ENCODE measurements at places on chromosomes 12 and 14.

- no peak for DNase-seq
Measured at GRCh38 chr12:75568393-75568792, 57.0 kb upstream of the KRR1 start.

GRCh38 chr12:113818283-113818682 is 147.8 kb downstream of the RBM19 start:
- no peak for DNase-seq

DNA sequence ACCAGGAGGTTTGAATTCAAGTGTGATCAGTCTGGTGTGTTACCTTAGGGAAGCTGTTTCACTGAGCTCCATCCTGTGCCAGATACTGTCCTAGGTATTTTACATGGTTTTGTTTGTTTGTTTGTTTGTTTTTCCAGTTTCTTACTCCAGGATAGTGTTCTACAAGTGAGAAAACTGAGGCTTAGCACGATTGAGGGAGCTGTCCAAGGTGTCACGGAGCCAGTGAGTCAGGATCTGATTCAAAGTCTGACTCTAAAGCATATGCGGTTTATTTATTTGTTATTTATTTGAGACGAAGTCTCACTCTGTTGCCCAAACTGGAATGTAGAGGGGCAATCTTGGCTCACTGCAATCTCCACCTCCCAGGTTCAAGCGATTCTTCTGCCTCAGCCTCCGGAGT is 79.7 kb upstream of the GNG2 start:
- no peak for DNase-seq

- no peak for DNase-seq
Measured at GRCh38 chr12:10291030-10291429, 16.6 kb upstream of the KLRD1 start.

GRCh38 chr12:54427106-54427505 is 8.0 kb upstream of the ITGA5 start:
- DNase-seq = no peak

DNA sequence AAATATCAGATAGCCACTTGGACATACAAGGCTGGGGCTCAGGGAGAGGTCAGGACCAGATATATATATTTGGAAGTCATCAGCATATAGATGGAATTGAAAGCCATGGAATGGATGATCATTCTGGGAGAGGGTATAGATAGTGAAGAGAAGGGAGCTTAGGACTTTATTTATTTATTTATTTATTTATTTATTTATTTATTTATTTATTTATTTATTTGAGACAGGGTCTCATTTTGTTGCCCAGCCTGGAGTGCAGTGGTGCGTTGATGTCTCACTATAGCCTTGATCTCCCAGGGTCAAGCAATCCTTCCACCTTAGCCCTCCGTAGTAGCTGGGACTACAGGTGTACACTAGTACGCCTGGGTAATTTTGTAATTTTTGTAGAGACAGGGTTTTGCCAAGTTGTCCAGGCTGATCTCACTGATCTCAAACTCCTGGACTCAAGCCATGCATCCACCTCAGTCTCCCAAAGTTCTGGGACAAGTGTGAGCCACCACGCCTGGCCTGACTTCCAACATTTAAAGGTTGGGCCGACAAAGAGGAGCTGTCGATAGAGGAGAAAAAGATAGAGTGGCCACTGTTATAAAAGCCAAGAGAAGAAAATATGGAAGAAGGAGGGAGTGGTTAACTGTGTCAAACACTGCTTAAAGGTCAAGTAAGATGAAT is 8.7 kb upstream of the INHBE start:
- no peak for DNase-seq

DNA sequence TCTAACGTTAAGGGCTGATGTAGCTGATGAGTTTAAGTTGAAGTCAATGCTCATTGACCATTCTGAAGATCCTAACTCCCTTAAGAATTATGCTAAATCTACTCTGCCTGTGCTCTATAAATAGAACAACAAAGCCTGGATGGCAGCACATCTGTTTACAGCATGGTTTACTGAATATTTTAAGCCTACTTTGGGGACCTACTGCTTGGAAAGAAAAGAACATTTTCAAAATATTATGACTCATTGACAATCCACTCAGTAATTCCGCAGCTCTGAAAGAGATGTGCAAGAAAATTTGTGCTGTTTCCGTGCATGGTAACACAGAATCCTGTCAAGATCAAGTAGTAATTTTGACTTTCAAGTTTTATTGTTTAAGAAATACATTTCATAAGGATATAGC is 35.0 kb upstream of the NAV3 start:
- DNase-seq = no peak

- DNase-seq = no peak
Measured at GRCh38 chr12:64825143-64826021, 935 bp downstream of the TBC1D30 start.

GRCh38 chr12:49888461-49889151 is 15.1 kb downstream of the FAIM2 start:
- no peak for DNase-seq

DNA sequence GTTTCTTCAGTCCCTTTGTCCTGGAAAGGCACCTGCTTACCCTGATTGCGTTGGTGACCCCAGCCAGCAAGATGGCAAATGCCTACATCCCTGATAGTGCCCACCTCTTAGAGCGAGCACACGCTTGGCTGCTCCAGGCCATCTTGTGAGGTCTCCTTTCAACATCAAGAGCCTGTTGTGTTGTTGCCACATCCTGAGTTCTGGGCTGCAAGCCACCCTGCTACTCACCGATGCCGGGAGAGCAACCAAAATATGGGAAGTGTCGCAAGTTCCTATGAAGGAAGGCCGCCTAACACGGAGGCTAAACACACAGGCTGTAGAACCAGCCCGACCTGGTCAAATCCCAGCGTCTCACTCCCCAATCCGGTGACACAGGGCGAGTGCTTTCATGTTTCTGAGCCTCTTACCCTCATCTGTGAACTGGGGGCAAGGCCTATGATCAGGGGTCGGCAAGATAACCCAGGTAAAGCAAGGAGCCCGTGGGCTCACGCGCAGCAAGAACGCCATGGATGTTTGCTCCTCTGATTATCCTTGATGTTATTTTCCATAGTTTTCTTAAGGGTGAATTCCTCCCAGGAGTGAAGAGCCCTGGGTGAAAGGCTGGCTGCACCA is 98.4 kb downstream of the LGMN start:
- no peak for DNase-seq

DNA sequence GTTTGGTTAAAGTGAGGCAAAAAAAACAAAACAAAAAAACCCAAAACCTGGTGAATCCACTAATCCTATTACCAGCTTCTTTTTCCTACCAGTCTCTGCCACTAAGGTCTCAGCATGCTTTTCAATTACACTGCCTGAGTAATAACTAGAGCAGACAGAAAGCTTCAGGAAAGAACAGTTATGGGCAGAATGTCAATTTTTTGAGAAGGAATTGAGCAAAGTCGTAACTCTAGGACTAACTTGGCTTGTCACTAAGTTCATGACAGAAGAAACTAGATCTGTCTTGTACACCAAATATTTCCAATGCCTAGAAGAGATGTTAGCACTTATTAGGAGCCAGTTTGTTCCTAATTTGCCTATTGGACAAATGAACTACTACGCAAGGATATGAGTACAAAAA is 148.8 kb upstream of the CNOT2 start:
- DNase-seq = no peak

GRCh38 chr12:25017336-25017735 is 68.4 kb upstream of the BCAT1 start:
- no peak for DNase-seq

- no peak for DNase-seq
Measured at GRCh38 chr12:100219328-100220109, 18.9 kb downstream of the ACTR6 start.

- DNase-seq = no peak
Measured at GRCh38 chr14:65959563-65960024, 526.6 kb upstream of the CCDC196 start.

- DNase-seq = no peak
Measured at GRCh38 chr12:56141946-56142784, 10.2 kb upstream of the MYL6B start.

DNA sequence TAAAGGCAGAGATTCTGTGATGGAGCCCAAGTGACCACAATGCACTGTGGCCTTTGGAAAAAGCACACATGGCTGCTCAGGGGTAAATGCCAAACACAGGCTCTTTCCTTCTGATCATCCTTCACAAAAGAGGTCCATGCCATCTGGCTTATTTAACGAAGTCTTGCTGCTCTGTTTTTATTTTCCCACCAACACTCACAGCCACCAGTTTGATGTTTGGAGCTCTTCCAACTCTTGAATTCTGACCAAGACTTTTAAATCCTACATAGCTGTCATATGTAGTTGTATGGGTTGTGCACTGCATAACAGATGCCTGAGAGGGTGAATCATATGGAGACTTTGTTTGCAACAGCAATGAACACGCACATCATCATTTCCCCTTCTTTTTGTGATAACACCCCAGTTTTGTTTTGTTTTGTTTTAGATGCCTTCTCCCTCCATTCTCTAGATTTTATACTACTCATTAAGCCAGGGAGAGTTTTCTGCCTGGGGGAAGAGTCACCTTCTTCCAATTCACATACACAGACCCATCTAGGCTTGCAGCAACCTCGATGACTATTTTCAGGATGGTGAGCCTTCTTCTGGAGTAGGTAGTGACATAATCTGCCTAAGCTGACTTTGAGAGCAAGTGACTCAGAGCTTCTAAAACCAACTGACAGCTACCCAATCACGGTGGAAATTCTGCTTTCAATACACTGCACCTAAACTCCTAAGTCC is 145.2 kb upstream of the WSCD2 start:
- no peak for DNase-seq

- DNase-seq = no peak
Measured at GRCh38 chr12:46177025-46177424, 91.8 kb downstream of the SLC38A1 start.

- DNase-seq = no peak
Measured at GRCh38 chr14:80844872-80845271, 96.7 kb downstream of the CEP128 start.

GRCh38 chr14:90336985-90337384 is 5.2 kb upstream of the NRDE2 start:
- DNase-seq = no peak

DNA sequence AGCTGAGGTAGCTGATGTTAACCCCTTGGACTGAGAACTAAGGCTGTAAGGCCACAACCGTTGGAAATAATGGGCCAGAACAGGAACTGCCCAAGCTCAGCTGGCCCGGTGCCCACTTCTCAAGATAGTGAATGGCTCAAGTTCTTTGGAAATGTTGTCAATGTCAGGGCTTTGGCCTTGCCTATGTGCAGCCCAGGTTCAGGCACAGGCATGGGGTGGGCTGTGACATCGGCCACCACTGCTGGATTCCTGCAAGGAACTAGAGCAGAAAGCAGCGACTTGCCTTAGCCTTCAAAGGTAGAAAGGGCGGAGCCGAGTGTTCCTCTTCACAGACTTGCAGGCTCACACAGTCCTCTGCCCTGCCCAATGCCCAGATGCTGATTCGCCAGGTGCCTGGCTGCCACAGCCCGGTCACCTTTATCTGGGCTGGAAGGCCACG is 291.2 kb downstream of the ZFP36L1 start:
- no peak for DNase-seq
